Stimulated activated CD8-positive, alpha-beta memory T cell treated with anti-CD3 and anti-CD28 coated beads, Interleukin-7, amount 100 ng/mL, for 4 hours (primary cell): ENCODE measurements at places on chromosomes 3 and 15.

DNA sequence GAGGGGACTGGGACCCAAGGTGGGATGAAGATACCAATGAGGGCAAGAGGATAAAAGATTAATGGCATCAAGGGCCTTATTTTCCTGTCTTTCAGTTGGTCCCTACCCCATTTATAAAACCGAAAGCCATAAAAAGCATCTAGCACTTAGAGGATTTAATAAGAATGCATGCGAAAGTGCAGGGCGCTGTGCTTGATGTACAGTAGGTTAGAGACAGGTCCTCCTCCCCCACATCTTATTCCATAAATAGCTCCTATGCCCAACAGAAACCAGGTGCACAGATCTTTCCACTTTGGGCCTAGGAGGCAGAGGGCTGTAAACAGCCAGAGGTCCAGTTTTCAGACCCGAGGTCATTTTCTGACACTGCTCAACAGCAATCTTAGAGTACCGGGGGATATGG, 1.2 kb downstream of the LPCAT4 start:
- no peak for DNase-seq

GRCh38 chr3:52245322-52246263, at the start of gene PPM1M:
Gene PPM1M (plus strand): TSS chr3:52245759. CDS start chr3:52245825, 66 bp downstream.
- DNase-seq = peak; percentile 60

GRCh38 chr15:80559320-80559693, 135.8 kb upstream of the ABHD17C start:
- no peak for DNase-seq

DNA sequence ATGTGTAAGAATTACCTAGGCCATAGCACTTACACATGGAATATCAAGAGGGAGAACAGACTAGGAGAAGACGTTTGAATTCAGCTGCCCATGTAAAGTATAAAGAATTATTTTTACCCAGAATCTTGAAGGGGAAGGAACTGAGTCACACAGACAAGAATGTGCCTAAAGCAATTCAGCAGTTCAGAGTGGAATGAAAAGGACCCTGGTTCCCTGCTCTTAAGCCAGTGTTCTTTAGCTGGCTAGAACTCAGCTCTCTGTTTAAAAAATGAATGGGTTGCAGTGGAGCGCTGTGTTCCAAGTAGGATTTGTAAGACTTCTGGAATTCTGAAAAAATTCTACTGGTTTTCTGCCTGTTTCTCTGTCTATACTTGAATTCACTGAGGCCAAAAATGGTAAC, 440.2 kb downstream of the LPP start:
- DNase-seq = no peak

DNA sequence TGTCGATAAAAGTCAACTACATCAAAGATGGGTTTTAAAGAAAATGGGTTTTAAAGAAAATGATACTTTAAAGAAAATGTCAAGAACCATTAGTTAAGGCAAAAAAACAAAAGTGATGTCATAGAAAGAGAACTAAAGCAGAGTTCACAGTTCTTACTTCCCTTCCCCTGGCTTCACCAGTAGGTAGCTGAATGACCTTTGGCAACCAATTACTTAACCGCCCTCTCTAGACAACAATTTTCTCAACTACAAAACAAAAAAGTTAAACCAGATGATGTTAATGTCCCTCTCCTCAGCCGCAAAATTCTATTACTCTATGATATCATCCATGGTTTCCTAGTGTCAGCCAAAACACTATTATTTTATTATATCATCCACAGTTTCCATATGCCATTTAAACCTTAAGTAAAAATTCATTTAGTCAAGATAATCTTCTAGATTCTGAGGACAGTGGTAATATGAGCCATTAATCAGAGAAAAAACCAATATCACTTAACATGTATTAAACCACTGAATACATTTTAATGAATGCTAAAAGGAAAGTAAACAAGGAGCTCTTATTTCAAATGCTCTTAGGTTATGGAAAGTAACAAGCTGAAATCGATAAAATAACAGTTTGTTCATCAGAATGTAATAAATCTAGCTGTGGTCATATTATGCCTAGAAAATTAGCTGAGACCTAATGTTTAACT, 13.1 kb downstream of the RYK start:
- no peak for DNase-seq

DNA sequence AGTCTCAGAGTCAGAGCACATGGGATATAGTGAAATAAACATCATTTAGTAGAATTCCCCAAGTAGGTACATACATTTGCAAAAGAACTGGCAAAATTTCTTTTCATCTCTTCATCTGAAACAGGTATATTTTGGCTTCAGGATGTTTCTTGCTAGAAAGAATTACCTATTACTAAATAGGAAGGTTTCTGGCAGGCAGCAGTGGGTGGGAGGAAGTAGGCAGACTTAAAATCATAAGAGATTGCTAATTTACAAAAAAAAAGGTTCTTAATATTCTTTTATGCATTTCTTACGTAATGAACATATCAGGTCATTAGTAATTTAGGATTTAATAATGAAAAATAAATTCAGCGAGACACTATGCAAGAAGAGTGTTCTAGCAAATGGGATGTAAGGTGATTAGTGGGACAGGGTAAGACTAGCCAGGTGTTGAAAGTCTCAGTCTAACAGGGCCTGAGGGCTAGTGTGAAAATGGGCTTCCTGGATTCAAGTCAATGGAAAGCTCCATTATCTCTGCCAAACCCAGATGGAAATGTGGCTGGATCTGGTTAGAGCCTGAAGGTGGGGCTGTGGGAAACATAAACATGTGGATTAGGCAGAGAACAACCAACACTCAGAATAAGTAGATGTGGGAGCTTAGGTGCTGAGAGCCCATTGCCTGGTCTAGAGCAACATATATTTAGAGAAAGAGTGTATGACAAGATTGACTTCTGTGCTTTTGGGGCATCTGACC, 127.4 kb upstream of the FEZF2 start:
- DNase-seq = no peak

DNA sequence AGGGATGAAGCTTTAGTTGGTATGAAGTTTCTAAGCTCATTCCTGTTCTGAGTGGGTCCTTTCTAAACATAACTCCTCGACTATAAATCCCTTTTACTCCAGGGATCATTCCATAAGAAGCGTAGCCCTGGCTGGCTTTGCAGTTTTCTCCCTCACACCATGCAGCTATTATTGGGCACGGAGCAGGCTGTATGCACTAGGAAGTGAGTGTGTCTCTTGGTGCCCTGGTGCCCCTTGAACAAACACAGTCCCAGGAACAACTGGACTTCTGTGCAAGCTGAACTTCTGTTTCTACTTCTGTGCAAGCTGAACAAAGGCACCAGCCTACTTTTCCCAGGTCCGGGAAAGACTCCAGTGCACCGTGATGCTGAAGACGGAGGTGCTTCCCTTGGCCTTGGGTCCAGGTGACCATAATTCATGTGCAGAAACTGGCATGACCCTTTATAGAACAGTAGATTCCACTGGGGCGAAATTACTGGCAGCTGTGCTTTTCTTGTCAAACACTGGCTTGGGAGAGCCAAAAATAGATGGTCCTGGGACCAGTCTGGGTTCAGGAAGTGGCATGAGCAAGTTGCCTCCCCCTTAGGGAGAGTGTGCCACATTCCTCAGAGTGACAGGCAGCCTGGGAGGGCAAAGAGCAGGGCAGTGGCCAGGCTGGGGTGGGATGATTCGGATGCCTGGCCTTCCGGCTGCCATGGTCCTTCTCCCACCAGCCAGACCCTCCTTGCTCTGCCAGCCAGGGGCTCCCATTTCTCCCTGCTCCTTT, 127.2 kb downstream of the SLCO3A1 start:
- no peak for DNase-seq

GRCh38 chr3:43736558-43737440, 46.1 kb downstream of the ABHD5 start:
- no peak for DNase-seq

- DNase-seq = no peak
These were observed 87.0 kb upstream of the BOC start for GRCh38 chr3:113124256-113124830.

- no peak for DNase-seq
These were observed 380.6 kb downstream of the CTNNB1 start for GRCh38 chr3:41579861-41580260.

DNA sequence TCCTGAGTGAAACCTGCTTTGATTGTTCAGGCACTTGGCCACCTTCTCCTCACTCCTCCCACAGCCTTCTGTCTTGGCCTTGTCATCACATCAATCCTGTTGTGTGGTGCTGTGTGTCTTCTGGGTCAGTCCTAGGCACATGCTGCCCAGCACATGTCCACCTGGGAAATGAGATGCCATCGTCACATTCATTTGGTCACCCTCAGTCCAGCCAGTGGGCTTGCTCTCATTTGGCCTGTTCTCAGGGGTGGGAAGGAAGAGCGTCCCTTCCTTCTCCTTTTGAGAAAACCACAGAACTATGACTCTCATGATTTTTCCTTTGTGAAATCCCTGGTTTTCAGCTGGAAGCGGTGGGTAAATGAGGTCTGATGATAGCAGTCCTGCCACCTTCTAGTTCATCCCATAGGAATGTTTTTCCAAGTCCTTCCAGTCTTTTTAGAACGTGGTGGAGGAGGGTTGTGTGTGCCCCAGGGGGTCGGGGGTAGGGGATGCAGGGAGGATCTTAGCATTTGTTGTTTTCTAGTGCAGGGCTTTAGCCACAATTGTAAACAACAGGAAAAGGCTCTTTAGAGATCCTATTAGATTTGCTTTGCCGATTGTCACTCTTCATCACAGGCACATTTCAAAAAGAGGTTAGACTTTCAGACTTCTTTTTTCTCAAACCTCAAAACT, 8.4 kb upstream of the PLA1A start:
- no peak for DNase-seq

DNA sequence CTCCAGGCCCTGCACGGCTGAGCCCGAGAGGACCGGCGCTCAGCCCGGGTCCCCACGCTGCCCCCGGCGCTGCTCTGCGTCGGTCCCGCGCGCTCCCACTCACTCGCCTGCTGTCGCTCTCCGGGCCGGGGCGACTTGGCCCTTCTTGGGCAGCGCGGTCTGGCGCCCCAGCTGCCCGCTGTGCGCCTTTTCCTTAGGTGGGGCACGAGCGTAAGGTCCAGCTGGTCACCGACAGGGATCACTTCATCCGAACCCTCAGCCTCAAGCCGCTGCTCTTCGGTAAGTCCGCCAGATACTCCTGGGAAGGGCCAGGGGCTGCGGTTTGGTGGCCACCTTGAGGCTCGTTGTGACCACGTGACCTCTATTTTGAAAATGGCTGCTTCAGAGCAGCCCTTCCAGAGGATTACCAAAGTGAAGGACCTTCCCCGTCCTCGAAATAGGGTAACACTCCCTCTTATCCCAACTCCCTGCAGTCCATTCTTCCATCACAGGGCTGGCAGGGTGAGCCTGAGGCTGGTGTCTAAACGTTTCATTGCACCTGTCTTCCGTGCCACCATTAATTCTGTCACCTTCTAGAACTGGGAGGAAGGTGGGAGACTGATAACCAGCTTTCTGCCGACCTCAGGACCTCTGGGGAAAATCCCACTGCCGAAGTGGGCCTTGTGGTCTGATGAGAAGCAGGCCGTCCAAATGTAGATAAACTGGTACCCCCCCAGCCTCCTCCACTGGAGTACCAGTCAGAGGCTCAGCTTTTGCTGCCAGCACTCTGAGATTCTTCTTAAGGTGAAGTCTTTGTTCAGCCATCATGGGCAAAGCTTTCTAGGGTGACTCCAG, 812 bp downstream of the P4HTM start:
- DNase-seq = no peak

- DNase-seq = no peak
These were observed 40.7 kb downstream of the ATP2C1 start for GRCh38 chr3:130934442-130935089.

DNA sequence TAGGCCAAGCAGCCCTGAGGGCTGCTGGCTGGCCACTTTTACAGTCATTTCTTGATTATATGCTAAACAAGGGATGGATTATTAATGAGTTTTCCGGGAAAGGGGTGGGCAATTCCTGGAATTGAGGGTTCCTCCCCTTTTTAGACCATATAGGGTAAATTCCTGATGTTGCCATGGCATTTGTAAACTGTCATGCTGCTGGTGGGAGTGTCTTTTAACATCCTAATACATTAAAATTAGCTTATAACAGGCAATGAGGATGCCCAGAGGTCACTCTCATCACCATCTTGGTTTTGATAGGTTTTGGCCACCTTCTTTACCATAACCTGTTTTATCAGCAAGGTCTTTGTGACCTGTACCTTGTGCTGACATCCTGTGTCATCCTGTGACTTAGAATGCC, 11.7 kb upstream of the PYDC2 start:
- no peak for DNase-seq

DNA sequence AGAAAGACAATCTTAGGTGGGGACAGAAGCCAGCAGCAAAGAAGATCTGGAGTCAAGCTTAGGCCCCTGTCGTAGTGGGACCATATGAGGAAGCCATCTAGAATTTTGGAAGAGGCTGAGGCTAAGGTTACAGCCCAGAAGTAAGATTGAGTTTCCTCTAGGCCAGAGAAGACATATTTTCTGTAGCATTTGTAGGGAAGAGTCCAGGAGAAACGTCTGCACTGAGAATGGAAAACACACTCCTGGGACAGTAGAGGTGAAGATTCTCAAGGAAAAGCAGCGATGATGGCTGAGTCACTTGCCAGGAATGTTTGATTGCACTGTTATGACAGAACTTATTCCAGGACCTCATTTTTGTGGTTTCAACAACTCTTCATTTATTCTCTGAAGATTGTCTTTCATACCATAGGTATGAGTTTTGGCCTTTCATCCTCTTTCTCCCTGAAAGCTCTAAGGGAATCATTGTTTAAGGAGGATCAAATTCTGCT, 107.2 kb downstream of the GTPBP8 start:
- DNase-seq = no peak

DNA sequence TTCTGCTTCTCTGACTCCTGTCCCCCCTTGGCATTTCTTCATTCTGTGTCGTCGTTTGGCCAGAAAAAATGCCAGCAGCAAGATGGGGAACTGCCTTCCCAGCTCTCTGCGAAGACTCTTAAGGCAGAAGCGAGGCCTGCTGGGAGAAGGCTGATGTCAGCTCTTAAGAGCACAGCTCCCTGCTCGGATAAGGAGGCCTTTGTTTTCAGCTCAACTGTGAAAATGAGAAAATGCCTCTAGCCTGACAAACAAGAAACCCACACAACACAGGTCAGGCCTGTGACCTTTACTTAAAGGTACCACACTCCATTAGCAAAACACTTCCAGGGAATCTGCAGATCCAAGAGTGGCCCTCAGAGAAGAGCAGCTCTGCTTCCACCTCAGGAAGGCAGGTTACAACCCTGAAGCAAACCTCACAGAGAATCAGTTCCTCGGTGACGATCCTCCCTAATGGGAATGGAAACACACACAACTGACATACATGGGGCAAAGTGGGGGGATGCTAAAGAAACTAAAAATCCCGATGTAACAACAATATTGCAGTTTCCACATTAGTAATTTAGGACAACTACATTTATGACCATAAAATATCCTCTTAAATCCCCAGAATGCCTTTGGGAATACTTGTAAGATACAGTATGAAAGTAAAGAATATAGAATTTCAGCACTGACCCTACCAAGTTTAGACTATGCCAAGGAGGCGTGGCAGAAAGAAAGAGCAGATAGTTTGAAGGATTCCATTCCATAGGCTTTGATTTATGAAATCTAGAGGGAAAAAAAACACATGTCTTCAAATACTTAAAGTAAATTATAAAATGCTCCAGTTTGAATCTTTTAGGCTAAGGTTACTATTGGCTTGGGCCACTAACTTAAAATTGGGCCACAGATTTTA, 52.1 kb downstream of the VGLL4 start:
- DNase-seq = no peak
